ENCODE measurements at places on chromosomes 5 and 9.
A peak's percentile ranks its signal among the peaks of the same experiment; 100 is the strongest.

GRCh38 chr5:36689225-36689624 lies 82.8 kb downstream of the SLC1A3 start:
- DNase-seq = no peak

DNA sequence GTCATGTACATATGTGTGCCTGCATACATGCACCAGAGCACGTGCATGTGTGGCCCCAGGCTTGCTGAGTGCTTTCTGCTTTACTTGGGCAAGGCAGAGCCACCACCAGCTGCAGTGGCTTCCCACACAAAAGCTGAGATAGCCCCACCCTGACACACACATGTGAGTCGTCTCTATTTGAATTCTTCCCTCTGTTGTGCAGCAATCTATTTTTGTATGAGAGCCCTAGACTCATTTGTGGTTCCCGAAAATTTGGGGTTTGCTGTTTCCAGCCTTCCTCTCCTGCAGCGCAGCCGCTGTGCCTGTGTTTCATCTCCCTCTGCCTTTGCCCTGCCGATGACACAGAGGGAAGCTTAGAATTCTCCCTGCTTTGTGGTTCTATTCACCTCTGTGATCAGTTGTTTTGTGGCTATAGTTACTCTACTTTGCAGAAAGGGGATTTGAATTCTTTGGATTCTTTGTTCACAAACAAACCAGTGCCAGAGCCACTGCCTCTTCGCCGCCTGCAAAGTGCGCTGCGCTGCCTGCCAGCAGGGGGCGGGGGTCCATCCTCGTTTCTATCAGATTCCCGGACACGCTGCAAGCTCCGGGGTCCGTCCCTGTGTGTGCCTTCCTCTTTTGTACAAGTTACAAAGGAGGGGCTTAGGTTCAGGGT lies 95.8 kb upstream of the DAP start:
- peak; percentile 16 for DNase-seq

DNA sequence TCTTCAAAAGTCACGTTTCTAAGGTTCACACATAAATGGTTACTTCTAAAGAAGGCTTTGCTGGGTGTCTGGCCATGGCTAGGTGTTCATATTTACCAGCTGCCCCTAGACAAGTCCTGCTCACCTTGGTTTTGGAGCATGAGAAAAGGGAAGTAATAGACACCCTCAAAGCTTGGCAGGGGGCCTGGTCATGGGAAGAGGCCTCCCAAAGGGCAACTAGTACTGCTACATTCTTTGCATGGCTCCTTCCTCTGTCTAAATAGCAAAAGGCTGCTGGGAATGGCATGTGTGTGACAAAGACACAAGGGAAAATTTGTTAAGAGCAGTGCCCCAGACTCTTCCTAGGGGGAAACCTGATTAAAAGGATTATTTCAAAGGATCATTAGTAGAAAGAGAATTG lies 93.4 kb downstream of the NRG2 start:
- DNase-seq = no peak

GRCh38 chr5:150672237-150672883 lies 11.3 kb downstream of the MYOZ3 start:
- peak; percentile 16 for DNase-seq

GRCh38 chr9:126513159-126514036 lies 100.3 kb upstream of the LMX1B start:
- DNase-seq = no peak

GRCh38 chr5:43197535-43197934 lies 5.5 kb downstream of the NIM1K start:
- DNase-seq = no peak

DNA sequence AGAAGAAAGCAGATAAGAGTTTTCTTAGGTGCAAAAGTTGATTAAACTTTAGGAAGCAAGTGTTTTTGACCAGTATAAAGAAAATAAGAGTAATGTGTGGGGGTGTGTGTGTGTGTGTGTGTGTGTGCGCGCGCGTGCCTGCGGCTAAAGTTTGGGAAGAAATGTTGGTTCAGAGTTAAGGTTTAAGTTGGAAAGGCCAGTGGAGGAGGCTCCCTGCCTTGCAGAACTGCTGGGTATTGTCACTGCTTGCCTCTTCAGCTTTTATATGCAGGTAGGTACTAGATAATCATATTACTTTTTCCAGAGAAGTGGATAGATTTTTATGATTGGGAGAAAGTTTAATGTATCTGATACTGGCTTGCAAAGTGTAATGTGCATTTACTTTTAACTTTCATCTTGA lies 2.0 kb downstream of the PIK3R1 start:
- DNase-seq = no peak

DNA sequence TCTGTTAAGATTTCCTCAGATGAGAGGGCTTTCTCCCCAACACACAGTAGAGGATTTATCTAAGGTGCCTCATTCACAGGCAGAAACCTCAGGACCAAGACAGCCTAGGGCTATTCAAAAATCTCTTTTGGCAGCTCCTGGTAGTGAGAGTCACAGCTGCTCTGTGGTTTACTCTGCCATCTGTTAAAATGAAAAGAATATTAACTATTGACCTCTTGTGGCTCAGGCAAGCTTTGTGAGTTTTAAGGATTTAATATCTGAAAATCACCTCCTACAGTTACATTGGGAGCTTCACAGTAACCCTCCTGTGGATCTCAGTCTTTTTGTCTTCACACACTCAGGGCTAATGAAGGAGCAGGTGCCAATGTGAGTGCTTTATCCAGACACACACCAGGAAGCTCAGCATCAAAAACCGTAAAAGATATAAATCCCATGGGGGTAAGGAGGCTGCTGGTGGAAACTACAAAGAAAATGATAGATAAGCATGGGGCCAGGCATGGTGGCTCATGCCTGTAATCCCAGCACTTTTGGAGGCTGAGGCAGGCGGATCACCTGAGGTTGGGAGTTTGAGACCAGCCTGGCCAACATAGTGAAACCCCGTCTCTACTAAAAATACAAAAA lies 29.7 kb downstream of the PPP1R2B start:
- DNase-seq = no peak

DNA sequence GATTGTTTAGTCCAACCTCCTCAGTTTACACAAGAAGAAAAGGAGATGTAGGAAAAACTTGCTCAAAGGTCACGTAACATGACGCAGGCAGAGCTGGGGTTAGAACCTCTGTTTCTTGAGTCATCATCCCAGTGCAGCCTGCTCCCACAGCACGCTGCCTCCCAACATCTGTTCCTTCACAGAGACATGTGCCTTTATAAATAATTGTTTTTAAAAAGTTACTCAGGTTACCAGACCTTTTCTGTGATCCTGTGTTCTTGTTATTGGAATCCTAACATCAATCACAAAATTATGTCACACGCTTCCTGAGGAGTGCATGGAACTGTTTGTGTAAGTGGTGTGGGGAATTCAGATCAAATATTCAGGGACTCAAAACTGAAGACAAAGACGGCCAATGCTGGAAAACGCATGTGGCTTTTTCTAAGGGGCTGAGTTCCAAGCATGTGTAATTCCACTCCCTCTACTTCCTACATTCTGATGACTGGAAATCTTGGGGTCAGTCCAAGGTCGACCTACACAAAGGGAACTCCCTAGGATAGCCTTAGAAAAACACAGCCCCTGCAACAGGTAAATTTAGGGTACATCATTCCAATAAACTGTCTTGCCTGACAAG lies 184.3 kb downstream of the TSSK1B start:
- DNase-seq = no peak

DNA sequence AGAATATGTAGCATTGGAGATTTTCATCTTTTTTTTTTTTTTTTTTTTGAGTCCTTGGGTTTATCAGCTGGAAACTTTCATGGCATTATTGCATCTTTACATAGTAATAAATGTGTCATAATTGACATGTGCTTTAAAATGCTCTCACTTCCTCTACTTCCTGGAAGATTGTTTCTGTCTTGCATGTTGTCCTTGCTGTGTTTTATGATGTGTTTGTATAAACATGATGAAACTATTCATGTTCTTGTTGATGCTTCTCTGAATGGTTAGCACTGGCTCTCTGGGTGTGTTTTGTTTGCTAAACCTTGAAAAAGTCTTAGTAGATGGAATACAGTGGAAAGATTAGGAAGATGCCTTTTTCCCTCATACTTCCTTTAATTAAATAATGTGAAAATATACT lies 87.9 kb downstream of the IQGAP2 start:
- no peak for DNase-seq

- peak; percentile 46 for DNase-seq
Measured at GRCh38 chr5:68252673-68253623, 37.4 kb downstream of the PIK3R1 start.

- DNase-seq = no peak
Measured at GRCh38 chr5:22053195-22053594, 799.9 kb downstream of the CDH12 start.

GRCh38 chr9:100227636-100228035 lies 125.1 kb downstream of the TEX10 start:
- DNase-seq = no peak

- no peak for DNase-seq
Measured at GRCh38 chr9:111752455-111752854, 42.3 kb downstream of the SHOC1 start.

- no peak for DNase-seq
Measured at GRCh38 chr5:160938532-160938931, 86.5 kb upstream of the ATP10B start.

- no peak for DNase-seq
Measured at GRCh38 chr9:36718612-36719011, 145.9 kb downstream of the MELK start.

DNA sequence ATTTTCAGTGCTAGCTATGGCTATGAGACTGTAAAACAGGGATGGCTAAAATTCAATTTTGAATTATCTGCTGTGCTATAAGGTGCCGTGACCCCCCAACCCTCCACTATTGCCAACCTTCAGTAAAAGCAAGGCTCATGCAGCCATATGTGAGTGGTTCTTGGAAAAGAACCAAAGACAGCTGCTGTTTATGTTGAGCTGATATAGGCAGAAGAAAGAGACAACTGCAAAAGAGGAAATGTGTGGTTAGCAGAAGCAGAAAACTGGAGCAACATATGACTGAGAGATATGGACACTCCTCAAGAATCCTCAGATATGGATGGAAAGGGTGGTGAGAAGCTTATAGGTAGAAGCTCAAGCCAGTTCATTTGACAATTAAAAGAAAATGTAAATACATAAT lies 200.3 kb downstream of the TLE1 start:
- DNase-seq = no peak

GRCh38 chr5:75584641-75585040 lies 26.6 kb upstream of the ANKDD1B start:
- DNase-seq = no peak

DNA sequence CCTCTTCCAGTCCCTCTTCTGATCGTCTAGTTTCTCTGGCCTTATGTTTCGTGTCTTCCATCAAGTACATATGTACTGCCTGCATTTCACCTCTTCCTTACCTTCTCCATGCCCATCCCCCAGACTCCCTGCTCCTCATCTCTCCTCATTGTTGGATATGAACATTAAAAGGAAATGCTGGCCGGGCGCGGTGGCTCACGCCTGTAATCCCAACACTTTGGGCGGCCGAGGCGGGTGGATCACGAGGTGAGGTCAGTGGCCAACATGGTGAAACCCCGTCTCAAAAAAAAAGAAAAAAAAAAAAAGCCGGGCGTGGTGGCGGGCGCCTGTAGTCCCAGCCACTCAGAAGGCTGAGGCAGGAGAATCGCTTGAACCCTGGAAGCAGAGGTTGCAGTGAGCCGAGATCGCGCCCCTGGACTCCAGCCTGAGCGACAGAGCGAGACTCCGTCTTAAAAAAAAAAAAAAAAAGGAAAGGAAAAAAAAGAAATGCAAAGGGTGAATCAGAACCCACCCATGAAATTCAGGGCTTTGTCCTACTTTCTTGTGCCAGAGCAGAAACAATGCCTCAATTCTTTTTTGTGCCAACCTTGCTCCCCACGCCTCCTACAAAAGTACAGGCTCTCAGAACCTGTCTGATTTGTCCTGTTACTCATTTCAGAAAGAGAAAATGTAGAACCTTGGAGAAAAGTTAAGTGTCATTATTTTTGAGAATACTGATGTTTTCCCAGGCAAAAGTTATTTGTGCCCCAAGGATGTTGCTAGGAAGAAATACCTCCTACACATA lies 1.5 kb upstream of the ZFR start:
- DNase-seq = no peak

DNA sequence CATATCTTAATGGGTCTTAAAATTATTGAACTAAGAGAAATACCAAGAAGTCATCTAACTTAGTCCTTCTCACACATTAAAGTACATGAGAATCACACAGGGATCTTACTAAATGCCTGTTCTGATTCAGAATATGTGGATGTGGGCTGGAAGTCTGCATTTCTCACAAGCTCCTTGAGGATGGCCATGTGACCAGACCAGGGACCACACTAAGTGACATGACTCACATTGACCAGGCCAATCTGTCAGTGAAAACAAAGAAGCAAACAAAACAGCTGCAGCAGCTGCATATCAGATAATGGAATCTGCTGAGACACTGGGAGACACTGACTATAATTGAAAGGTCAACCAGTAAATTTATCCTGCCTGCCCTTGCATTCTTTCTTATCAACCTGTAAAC lies 110.5 kb downstream of the ADAMTS12 start:
- DNase-seq = no peak

All from activated CD4-positive, alpha-beta T cell treated with anti-CD3 and anti-CD28 coated beads, Interleukin-2, amount 50 U/mL, for 16 hours (primary cell).